Hepatic stellate cell (primary cell): ENCODE measurements at places on chromosomes 7 and 10.

GRCh38 chr10:2834214-2834613 lies 233.1 kb upstream of the PFKP start:
- no peak for DNase-seq

GRCh38 chr7:18302097-18302496 lies 193.5 kb upstream of the HDAC9 start:
- DNase-seq: no peak

DNA sequence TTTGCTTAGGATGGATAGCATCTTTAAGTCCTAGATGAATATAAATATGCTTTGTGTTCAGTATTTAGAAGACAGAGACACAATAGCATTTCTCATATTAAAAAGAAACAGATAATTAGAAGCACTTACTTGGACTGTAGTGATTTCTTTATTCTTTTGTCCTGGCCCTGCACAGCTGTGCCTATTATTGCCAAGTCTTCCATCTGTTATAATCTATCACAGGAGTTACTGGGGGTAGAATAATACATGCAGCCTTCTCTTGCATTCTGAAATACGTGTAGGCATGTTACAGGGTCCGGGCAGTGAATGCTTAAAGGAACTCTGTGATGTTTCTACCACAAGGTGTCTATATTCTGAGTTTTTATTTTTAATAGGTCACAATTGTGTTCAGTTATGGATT lies 461.5 kb upstream of the COBL start:
- no peak for DNase-seq

GRCh38 chr10:110834629-110835301 lies 37.0 kb upstream of the PDCD4 start:
- no peak for DNase-seq

GRCh38 chr10:24240041-24240751 lies 31.3 kb downstream of the KIAA1217 start:
- DNase-seq: no peak

GRCh38 chr10:101818872-101819633 lies 809 bp upstream of the OGA start:
- no peak for DNase-seq

DNA sequence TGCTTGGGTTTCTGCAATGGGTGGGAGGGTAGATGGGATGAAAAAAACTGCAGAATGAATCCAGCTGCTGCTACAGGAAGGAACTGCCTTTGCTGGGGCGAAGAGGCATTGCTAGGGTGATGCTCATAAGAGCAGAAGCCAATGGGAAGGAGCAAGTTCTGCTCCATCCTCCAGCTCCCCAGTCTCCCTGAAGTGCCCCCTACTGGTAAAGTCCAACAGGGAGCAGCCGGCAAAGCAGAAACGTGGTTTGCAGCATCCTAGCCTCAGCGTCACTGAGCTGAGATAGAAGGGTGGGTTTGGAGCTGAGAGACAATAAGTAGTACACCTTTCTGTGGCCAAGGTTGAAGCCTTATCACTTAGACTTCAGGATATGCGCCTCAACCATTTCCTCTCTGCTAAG lies 220.5 kb downstream of the CCSER2 start:
- no peak for DNase-seq

DNA sequence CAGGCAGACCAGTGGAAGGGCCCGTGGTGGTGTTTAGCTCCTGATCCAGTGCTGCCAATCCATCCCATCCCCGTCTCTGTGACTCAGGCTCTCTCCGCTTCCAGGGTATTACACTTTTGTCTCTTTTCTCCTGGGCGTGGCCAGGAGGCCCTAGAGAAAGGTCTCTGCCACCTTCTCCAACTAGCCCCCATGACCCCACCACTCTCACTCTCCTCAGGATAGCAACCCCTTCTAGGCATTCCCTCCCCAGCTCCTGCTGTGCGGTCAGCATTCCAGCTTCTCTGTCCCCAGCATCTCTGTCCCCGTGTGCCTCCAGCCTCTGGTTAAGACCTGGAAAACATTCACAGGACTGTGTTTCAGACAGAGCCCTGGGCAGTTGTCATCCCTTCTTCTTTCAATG lies 36.2 kb upstream of the R3HCC1L start:
- DNase-seq: no peak

DNA sequence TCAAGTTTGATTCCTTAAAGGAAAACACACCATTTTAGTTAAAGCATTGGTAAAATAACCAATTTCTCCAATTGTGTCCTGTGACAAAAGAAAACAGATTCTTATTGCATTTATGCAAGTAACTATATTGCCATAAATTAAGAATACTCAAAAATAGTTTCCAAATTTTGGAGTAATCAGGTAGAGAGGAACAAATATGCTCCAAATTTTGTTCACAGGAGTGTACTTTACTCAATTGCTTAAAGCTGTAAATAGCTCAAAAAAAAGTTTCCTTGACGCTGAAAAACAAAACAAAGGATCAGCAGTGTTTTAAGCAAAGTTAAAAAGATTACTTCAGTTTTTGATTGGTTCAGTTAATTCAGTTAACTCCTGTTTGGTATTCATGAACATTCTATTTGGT lies 52.2 kb upstream of the INHBA start:
- no peak for DNase-seq

DNA sequence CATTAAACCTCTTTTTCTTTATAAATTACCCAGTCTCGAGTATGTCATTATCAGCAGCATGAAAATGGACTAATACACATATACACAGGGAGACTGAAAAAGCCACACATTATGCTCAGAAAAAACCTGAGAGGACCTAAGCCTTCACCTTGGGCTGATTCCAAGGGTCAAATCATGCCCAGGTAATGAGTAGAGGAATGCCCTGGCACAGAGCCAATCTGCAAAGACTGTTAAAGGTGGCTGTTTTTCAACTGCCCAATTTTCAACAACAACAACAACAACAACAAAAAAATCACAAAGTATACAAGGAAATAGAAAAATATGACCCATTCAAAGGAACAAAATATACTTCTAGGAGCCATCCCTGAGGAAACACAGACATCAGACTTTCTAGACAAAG lies 220.2 kb upstream of the TBX20 start:
- no peak for DNase-seq

GRCh38 chr7:26857506-26858240 lies 6.7 kb downstream of the SKAP2 start:
- no peak for DNase-seq

- DNase-seq: no peak
Measured at GRCh38 chr7:128743112-128743772, 4.1 kb downstream of the CALU start.

- no peak for DNase-seq
Measured at GRCh38 chr10:109939315-109939961, 16.1 kb upstream of the XPNPEP1 start.

- no peak for DNase-seq
Measured at GRCh38 chr7:25054819-25055519, 70.1 kb downstream of the CYCS start.

- no peak for DNase-seq
Measured at GRCh38 chr10:78451592-78451991, 417.9 kb downstream of the RPS24 start.

DNA sequence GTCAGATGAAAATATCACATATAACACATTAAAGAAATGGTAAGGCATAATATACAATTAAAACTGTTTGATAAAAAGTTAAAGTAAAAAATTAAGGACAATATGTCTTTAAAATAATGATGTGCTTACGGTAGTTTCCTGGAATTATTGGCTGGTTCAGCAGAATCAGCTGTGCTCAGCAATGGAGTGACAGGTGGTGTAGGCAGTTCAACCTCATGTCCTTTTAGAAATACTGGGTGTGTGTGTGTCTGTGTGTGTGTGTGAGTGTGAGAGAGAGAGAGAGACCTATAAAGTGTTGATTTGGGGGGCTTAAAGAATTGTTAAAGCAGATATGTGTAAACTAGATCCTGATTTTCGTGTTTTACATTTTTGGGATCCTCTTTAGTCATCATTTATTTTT lies 141.2 kb downstream of the ADAM22 start:
- DNase-seq: no peak

DNA sequence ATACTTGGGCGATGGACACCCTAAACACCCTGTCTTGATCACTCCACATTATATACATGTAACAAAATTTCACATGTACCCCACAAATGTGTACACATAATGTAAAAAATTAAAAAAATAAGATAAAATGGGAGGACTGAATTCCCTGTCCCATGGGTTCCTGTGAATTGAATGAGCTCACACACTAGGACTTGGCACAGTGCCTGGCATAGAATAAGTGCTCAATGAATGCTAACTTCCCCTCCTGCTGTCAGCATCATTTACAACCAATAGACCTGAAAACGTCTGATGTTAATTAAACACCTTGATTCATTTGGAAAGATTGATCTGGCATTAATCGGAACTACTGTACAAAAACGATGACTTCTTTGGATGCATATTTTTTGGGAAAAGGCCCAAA lies 117.3 kb upstream of the ZNF438 start:
- DNase-seq: no peak

GRCh38 chr7:39735903-39736302 lies 112.5 kb downstream of the RALA start:
- no peak for DNase-seq

DNA sequence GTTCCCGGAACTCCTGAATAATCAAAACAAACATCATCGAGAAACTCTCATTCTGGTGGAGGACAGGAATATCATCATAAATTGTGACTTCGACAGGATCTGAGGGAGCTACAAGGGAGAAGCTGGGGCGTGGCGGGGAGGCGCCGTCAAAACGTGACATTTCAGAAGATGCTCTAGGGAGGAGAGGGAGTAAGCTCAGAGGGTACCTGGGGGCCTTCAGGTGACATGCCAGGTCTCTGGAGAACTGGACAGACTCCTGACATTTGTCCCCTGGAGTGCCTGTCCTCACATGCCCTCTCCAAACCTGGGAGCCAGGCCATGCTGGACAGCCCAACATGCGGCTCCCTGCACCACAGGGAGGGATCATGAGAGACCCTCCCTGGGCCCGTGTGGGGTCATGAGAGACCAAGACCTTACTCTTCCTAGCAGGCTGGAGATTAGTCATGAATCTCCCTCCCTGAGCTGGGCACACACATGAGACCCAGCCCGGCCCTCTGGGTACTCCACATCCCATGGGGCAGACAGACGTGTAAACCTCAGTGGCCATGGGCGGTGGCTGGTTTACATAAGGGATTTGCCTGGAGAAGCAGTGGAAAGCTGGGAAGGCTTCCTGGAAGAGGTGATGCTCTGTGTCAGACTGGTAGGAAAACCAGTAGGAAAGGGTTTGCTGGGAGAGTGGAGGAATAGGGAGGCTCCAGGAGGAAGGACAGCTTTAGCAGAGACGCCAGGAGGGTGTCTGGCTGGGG lies 81.0 kb downstream of the MYL10 start:
- DNase-seq: no peak

DNA sequence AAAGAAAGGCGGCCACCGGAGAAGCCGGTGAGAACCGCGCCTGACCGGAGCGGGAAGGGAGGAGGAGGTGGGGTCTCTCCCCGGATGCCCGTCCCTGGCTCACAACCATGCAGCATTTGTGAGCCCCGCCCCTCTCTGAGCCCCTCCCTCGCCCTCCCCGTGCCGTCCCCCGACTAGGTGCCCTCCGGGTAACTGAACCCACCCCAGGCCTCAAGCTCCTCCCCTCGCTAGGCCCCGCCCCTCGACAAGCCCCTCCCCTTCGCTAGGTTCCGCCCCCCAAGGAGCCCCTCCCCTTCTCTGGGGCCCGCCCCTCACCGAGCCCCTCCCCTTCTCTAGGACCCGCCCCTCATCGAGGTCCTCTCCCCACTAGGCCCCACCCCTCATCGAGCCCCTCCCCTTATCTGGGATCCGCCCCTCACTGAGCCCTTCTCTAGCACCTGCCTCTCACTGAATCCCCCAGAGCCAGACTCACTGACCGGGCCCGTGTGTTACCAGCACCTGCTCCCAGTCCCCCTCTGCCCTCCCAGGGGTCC lies 42.2 kb upstream of the HSPB1 start:
- DNase-seq: peak; percentile 43

- no peak for DNase-seq
Measured at GRCh38 chr10:102268375-102268888, 23.1 kb downstream of the GBF1 start.

DNA sequence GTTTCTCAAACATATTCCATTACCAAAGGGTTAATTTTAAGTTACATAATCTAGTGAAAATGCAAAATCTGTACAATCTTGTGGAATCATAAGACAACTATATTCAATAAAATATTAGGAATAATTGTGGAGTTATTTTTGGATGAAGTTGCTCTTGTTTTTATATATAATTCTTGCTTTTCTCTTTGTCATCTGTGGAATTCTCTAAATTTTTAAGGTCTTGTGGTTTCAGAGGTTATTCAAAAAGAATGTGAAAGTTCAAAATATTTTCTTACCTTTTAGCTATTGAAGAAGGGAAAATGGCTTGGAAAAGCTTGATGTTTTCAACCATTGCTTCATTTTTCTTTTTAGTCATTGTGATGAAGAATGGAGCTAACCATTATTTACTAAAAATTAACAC lies 552.1 kb downstream of the TFEC start:
- DNase-seq: no peak

DNA sequence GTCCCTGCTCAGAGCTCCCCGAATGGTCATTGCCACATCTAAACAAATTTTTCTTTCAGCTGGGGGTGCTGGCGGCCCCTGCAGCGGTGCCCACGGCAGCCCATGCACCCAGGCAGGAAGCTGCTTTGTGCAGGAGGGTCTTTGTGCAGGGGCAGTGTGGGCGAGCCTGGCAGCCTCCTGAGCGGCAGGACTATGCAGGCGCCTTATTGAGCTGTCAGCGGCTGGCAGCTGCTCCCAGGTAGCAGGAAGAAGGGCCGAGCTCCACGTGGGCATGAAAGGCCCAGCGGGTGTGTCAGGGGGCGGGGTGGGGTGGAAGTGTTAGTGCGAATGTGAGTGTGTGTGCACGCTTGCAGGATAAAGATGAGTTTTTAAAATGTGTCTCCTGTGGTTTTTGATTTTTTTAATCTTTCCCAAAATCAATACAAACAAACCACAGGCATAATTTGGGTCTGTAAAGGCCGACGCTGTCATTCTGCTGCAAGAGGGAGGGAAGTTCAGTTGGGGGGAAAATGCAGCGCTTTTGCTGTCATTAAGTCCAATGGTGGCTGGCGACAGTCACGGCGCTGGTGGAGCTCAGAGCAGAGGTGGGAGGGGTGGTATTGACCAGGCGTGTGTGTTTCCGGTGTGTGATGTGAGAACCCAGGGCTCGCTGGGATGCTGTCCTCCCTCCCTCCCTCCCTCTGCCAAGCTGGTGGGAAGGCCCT lies 83.9 kb downstream of the LHPP start:
- DNase-seq: no peak

DNA sequence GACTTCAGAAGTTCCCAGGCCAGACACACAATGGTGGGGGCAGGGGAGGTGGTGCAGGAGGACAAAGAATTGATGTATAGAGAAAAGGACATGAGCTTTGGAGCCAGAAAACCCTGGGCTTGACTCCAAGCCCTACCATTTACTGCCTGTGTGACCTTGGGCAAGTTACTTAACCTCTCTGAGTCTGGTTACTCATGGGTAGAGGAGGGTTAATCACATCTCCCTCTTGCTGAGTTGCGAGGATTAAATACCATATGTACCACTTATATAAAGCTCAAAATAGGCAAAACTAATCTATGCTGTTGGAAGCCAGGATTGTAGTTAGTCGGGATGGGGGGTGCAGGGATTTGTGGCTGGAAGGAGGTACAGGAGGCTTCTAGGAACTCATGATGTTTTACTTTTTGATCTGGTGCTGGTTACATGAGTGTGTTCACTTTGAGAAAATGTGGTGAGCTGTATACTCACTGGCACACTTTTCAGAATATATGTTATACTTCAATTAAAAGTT lies 106.8 kb downstream of the SLIT1 start:
- DNase-seq: no peak
